ENCODE measurements at places on chromosomes 13 and 19.

- peak; percentile 54 for DNase-seq
These were observed 3.7 kb upstream of the SIN3B start for GRCh38 chr19:16825312-16826052.

DNA sequence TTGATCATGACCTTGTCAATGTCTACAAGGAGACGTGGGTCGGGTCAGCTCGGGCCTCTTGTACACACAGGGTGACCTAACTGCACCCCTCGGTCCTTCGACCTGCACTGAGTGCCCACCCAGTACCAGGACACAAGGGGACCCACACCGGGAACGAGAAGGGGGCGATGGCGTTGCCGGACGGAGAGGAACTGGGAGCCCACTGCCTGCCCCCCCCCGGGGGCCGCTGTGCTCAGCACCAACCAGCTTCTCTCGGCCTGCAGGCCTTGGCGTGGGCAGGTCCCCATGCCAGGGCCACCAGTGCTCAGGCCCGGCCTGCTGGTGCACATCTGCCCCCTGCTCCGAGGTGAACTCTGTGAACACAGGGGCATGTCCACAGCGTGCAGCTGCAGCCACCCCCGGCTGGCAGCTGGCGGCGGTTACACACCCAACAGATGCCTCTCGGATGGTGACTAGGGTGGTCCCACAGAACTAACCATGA lies 14.1 kb downstream of the CFD start:
- DNase-seq, result no peak

- DNase-seq, result peak; percentile 88
These were observed 513 bp downstream of the MIER2 start for GRCh38 chr19:343941-344624.

GRCh38 chr19:11089254-11090013 lies at the start of gene LDLR:
Gene LDLR, plus strand, starts transcription at chr19:11089463. Its CDS starts 86 bp downstream, at chr19:11089549.
- peak; percentile 82 for DNase-seq

DNA sequence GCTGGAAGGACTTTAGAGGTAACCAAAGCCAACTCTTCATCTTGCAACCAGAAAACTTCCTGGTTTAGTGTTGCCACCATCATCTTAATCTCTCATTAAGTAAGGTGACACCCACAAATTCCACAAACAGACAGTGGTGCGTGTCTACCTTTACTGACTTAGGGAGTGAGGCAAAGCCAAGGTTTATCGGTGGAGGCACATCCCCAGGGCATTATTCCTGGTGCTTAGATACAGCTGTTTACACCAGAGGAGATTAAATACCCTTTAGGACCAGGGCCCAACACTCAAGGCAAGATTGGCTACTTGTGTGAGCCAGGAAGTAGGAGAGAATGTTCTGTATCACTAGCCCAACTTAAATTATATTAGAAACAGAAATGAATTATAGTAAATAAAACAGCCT lies 9.5 kb downstream of the STOML3 start:
- DNase-seq, result no peak

DNA sequence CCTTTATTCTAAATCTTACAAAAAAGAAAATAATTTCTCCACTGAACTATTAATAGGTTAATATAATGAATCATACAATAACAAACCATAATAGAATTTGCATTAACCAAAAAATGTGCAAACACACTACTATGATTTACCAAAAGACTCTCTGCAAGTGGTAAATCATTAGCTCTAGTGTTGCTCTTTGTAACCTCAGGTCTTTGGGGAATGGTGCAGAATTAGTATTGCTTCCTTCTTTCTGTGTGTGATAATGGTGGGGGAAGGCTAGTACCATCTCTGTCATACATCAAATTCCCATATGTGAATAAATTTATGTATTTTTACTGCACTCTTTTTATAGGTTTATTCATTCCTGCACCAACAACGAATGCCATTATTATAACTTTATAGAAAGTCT lies 105.1 kb downstream of the COG6 start:
- DNase-seq, result no peak

- peak; percentile 83 for DNase-seq
These were observed 21.5 kb downstream of the EBPL start for GRCh38 chr13:49669735-49670309.

GRCh38 chr13:25762281-25762680 lies 289.5 kb downstream of the SHISA2 start:
- DNase-seq, result no peak

- DNase-seq, result peak; percentile 47
These were observed 13.4 kb downstream of the THOP1 start for GRCh38 chr19:2798733-2799132.

DNA sequence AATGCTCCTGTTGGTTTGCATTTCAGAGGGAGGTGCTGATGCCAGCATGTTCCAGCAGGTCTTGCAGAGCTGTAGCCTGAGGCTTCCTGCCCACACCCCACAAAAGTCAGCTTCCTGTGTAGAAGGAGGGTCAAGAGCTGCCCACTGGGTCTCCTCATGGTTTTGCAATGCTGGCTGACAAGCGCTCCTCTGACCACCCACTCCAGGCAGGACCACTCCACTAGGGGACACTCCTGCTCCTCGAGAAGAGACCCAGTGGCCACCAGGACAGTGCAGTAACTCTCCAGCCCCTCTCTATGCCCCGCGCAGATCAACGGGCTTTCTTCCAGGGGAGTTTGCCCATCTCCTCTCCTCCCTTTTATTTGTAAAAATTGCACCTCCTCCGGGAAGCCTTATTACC lies 72.9 kb upstream of the UQCRFS1 start:
- no peak for DNase-seq

DNA sequence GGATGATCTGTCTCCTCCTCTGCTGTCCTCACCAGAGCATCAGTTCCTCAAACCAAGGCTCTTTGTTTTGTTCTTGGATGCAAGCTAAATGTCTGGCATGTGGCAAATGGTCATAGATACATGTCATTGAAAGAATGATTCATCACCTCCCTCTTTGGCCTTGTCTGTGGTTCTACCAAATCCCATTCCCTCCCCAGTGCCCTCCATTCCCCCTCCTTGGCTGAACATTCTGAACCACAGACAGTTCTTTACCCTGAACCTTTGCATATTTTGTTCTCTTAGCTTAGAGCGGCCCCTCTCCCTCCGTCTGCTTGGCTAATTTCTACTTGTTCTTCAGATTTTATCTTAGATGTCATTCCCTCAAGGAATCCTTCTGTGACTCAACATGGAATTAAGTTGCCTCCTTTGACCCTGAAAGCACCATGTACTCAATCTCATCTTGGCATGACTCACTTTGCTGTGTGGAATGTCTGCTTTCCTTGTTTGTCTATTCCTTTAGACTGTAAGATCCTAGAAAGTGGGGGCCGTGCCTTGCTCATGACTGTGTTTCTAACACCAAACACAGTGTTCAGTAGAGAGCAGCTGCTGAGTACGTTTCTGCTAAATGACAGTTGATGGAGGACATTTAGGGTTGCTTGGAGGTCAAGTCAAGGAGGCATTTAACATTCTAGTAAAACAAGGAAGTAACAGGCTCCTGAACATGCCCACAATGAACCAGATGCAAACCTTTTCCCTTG lies 8.1 kb downstream of the ALOX5AP start:
- DNase-seq, result peak; percentile 86

- peak; percentile 48 for DNase-seq
These were observed 31.4 kb upstream of the MTIF3 start for GRCh38 chr13:27481766-27482165.

DNA sequence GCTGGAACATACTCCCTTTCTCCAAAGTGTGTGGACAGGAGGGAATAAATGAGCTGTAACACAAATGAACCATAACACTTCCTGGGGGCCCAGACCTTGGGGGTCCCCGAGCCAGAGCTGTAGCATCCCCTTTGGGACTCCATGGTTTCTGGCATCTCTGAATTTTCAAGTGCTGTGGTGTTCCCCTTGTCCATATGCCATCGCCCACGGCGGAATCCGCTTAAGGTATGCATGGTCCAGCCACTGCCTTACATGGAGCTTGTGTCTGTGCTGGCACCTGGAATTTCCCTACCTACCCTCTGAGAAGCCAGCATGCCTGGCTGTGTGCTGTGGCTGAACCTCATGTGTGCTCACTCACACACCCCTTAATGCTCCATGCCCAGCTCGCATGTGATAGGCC lies 943.6 kb downstream of the SLITRK1 start:
- no peak for DNase-seq

- DNase-seq, result no peak
These were observed 12.1 kb downstream of the HSPH1 start for GRCh38 chr13:31149604-31150003.

GRCh38 chr13:99419591-99420243 lies 81.6 kb upstream of the TM9SF2 start:
- no peak for DNase-seq

DNA sequence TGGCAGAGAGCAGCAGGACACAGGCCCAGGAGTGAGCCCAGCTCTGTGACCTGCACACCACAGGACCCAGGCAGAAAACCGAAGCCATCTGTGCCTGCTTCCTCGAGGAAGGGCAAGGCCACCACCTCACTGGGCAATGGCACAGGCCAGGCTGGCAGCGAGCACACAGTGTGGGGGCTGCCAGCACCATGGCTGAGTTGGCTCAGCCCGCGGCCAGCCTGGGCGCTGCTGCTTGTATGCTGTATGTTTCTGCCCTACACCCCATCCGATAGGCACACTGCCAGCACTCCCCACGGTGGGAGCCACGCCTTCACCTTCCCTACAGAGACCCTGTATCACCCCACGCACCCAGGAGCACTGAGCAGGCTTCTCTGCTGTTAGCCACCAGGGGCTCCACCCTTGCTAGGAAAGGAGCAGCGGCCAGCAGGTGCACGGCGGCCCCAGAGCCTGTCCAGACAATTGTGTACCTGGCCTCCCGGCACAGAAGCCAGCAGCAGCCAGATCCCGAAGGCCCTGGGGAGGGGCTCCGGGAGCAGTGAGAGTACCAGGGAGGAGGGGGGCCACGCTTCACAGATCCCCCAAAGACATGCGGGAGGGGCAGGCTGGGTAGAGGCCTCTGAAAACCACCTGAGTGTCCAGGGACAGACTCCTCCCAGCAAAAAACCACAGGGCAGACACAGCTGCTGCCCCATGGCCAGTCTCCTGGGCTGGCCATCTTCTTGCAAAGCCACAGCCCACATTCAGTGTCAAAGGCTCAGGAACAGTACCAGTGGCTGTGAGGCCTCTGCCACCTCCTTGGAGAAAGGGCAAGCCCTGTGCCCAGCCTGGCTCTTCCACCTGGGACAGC lies 56.1 kb downstream of the MLLT1 start:
- no peak for DNase-seq

- DNase-seq, result peak; percentile 58
These were observed 5.1 kb downstream of the GRIN2D start for GRCh38 chr19:48398375-48399235.

- no peak for DNase-seq
These were observed 152.1 kb downstream of the URI1 start for GRCh38 chr19:30093966-30094755.

DNA sequence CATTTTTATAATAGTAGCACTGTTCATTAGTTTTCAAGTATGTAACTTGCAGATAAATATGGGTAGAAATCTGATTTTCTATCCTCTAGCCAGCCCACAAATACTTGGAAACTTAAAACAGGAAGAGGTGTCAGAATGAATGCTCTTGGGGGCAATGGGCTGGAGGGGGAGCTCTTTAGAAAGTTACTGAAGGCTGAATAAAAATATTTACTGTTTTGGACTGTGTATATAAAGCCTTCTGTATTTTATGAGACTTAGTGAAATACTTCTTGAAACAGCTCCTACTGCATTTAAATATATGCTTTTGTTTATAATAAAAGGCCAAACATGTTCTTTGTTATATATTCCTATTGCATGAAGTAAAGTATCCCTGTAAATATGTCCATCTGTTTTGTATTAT lies 138.8 kb downstream of the RGCC start:
- no peak for DNase-seq

GRCh38 chr19:14138576-14139265 lies 2.3 kb upstream of the ASF1B start:
- DNase-seq, result peak; percentile 38

DNA sequence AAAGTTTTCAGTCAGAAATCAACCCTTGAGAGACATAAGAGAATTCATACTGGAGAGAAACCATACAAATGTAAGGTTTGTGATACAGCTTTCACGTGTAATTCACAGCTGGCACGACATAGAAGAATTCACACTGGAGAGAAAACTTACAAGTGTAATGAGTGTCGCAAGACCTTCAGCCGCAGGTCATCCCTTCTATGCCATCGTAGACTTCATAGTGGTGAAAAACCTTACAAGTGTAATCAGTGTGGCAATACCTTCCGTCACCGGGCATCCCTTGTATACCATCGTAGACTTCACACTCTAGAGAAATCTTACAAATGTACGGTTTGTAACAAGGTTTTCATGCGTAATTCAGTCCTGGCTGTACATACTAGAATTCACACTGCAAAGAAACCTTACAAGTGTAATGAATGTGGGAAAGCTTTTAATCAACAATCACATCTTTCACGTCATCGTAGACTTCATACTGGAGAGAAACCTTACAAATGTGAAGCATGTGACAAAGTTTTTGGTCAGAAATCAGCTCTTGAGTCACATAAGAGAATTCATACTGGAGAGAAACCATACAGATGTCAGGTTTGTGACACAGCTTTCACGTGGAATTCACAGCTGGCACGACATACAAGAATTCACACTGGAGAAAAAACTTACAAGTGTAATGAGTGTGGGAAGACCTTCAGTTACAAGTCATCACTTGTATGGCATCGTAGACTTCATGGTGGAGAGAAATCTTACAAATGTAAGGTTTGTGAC lies 15.7 kb upstream of the ZNF701 start:
- DNase-seq, result no peak

DNA sequence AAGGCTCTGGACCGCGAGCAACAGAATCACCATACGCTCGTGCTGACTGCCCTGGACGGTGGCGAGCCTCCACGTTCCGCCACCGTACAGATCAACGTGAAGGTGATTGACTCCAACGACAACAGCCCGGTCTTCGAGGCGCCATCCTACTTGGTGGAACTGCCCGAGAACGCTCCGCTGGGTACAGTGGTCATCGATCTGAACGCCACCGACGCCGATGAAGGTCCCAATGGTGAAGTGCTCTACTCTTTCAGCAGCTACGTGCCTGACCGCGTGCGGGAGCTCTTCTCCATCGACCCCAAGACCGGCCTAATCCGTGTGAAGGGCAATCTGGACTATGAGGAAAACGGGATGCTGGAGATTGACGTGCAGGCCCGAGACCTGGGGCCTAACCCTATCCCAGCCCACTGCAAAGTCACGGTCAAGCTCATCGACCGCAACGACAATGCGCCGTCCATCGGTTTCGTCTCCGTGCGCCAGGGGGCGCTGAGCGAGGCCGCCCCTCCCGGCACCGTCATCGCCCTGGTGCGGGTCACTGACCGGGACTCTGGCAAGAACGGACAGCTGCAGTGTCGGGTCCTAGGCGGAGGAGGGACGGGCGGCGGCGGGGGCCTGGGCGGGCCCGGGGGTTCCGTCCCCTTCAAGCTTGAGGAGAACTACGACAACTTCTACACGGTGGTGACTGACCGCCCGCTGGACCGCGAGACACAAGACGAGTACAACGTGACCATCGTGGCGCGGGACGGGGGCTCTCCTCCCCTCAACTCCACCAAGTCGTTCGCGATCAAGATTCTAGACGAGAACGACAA lies 1.8 kb downstream of the PCDH17 start:
- DNase-seq, result peak; percentile 3

GRCh38 chr13:40002016-40002415 lies 346.6 kb downstream of the COG6 start:
- no peak for DNase-seq

- DNase-seq, result no peak
These were observed 30.9 kb upstream of the KCTD12 start for GRCh38 chr13:76917095-76917494.

Data from AG08396 (cell line).